Trophoblast cell (in vitro differentiated cells and primary cell): ENCODE measurements at places on chromosomes 11 and 22.

- DNase-seq: no peak
These were observed 11.8 kb upstream of the SELENOH start for GRCh38 chr11:57729479-57729878.

DNA sequence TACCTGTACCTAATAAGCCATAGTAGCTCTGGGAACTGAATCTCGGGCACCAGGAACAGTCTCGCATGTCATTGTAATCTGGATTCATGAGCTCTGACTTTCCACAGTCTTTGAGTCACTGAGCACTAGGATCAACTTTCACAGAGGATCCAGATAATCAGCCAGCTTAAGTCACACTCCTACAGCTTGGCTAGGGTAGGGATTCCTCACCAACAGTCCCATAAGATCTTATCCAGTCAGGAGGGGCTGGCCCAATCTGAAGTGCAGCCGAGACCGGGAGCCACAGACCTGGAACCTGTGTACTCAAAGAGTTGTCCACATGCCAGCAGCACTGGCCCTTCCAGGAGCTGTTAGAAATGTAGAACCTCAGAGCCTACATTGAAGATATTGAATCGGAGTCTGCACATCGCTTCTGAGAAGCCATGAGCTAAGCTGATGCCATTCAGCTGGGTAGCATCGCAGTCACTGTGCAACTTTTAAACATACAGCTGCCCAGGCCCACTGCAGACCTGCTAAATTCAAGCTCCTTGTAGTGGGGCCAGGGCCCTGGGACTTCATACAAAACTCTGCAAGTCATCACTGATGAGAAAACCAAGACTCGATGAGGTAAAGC is 538.8 kb upstream of the B3GAT1 start:
- DNase-seq: no peak

DNA sequence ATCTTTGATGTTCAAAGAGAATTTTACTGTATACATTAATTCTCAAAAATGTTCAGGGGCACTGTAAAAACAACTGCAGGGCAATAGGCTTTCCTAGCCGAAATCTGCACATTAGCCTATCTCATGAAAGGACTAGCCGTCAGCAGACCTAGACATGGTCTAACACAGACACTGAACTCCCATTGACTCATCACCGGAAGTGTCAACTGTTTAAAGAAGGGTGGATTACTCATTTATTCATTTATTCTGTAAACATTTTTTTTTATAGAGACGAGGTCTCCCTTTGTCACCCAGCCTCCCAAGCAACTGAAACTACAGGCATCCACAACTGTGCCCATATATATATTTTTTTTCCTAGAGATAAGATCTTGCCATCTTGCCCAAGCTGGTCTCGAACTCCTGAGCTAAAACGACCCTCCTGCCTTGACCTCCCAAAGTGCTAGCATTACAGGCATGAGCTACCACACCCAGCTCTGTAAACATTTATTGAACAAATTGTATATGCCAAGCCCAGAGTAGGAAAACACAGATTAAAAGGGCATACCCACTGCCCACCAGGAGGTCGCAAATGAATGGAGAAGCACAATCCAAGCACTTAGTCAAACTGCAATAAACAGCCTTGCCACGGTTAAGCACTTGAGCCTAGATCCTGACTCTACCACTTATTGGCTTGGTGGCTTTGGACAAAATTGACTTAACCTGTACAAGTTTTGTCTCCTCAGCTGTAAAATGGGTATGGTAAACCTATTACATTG is 26.6 kb downstream of the RAB30 start:
- DNase-seq: no peak

- no peak for DNase-seq
These were observed 33.0 kb downstream of the PPP6R2 start for GRCh38 chr22:50376085-50376651.
